ENCODE measurements at places on chromosomes 4 and X.

GRCh38 chr4:7590189-7590588, 155.5 kb upstream of the PSAPL1 start:
- DNase-seq, result no peak

GRCh38 chr4:67684839-67685531, 16.0 kb downstream of the UBA6 start:
- DNase-seq, result no peak

- no peak for DNase-seq
These were observed 50.0 kb downstream of the C4orf46 start for GRCh38 chr4:158621729-158622128.

DNA sequence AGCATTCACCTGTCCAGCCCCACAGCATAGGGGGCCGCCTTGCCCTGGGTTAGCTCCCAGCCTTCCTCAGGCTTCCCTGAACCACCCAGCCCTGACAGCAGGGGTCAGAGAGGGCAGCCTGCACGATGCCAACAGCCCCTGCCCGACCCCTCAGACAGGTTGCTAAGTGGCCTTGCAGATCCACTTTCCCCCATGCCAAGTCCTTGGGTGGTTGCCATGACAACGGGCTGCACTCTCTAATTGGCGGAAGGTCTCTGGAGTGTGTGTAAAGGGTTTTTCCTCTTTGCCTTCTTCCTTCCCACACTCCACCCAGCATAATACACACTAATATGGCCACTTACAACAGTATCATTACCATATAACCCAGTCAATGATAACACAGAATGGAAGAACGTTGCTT, 99.6 kb upstream of the AFAP1 start:
- DNase-seq, result peak; percentile 99

DNA sequence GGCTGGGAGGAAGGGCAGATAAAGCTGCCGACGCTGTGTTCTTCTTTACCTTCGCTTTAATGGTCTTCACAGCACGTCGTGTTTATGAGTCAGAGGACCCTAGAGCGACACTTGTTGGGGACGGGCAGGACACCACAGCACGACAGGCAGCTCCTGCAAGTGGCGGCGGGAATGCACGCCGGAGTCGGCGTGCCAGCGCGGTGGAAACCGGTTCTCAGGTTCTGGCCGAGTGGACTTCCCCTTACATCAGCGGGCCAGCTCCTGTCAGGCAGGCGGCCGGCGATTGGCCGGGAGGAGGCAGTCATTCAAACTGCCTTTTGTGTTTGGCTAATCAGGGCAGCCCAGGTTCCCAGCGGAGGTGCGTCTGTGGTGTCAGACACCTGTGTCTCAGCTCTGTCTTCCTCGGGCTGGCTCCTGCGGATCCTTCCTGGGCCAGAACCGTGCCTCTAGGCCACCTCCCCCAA, 150.9 kb downstream of the SHROOM3 start:
- DNase-seq, result peak; percentile 90

DNA sequence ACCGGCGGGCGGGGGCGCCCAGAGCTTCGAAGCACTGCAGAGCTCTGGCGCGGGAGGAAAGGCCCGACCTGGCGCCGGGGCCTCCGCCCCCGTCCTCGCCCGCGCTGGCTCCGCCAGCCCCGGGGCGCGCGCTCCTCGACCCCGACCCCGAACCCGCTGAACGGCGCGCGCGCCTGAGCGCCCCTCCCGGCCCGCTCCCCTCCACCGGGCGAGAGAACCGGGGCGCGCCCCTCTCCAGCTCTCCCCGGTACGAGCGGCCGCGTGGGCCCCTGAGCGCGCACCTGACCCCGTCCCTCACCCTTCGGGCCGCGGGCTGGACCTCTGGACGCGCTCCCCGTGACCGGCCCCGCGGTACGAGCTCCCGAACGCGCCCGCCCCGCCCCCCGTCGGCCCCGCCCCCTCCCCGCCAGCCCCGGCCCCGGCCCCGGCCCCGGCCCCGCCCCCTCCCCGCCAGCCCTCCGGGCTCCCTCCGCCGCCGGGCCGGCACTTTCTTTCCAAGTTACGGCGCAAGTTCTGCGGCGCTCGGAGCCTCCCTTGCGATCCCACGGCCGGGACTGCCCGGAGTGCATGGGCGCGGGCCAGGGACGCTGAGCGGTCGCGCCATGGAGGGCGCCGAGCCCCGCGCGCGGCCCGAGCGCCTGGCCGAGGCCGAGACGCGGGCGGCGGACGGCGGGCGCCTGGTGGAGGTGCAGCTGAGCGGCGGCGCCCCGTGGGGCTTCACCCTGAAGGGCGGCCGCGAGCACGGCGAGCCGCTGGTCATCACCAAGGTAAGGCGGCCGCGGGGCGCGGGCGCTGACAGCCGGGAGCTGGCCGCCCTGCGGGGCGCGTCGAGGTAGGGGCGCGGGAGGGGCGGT, at the start of gene SHROOM2:
SHROOM2 (plus strand) TSS at position 486 of the 854 bp plus-strand sequence; CDS start at position 603, 117 bp downstream.
- peak; percentile 65 for DNase-seq

DNA sequence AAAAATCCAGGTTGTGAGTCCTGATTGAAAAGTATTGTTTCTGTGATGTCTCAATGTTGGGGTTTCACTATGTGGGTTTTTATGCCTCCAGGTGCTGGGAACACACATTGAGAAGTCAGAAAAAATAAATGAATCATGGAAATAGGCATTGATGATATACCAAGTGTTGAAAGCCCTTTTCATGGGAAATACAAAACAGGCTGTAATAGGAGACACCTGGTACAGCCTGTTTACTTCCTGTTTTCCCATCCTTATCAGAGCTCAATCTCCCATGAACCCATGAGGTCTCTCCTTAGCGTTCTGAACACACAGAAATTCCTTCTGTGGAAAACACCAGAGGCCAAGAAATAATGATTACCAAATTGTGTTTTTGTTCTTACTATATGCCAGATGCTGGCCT, 106.3 kb upstream of the BOD1L1 start:
- peak; percentile 5 for DNase-seq

GRCh38 chrX:134782796-134783195, 124.5 kb upstream of the PLAC1 start:
- peak; percentile 56 for DNase-seq

GRCh38 chrX:129632443-129632842, 22.3 kb downstream of the APLN start:
- DNase-seq, result no peak

DNA sequence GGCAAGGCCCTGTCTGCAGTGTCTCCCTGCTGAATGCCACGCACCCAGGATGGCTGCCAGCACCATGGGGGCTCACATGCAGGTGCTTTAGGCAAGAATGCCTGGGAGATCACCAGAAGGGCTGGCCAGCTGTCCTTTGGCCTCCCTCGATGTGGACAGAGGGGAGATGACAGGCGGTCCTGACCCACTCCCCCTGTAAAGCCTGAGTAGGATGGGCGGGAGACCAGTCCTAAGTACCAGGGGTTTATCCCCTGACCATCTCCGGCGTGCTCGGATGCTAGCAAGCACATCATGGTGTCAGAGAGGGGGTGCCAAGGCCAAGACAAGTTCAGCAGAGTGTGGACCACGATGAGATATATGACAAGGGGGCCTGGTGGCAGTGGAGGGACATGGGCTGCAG, 5.3 kb downstream of the PDZD4 start:
- DNase-seq, result no peak

DNA sequence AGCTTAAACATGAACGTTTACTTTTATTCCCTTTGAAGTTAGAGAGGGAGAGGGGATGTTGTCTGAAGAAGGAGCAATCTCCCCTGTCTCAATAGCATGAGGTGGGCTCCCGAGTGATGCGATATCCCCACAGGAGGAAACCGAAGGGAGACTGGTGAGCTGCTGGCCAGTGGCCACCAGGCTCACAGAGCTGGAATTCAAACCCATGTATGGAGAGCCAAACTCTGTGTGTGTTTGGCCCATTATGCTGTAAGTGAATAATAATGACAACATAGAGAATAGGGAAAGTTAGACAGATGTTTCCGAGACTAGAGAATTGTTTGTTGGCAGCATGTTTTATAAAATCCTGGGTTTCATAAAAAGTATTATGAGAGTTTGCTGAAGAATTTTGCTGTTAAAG, 66.1 kb upstream of the CLNK start:
- DNase-seq, result no peak

GRCh38 chr4:176333076-176333475, 13.3 kb downstream of the SPCS3 start:
- DNase-seq, result no peak

DNA sequence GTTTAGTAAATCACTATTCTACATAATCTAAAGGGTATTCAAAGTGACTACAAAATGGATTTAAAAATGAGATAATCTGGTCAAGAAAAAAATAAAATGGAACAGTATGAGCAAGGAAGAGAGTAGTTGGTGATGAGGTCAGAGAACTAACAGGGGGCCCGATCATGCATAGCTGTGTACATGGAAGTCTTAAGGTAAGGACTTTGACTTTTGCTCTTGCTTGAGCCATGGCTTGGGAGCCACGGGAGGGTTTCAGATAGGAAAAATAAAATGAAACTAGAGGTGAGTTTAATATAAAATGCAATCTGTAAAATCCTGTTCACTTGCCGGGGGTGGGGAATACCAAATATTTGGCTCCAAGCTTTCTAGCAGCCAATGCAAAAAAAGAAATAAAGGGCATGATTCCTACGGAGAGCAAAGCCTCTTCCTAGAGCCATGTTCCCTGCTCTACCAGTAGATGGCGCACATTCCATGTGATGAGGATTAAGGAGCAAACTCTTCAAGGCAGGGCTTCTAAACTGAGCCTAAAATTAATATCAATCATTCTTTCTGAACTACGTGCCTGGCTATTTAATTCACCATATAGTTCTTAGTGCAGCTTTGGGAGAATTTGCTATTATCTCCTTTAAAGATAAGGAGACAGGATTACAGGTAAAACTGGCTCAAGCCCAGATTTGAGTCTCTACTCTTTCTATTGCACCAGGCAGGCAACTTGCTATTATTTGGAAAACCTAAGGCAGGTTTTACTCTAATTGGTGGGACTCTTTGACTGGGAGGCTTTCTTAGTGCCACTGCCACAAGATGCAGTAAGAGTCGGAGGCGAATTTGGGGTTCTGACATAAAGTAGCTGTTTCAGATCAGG, 6.8 kb upstream of the CLCN5 start:
- DNase-seq, result peak; percentile 28

DNA sequence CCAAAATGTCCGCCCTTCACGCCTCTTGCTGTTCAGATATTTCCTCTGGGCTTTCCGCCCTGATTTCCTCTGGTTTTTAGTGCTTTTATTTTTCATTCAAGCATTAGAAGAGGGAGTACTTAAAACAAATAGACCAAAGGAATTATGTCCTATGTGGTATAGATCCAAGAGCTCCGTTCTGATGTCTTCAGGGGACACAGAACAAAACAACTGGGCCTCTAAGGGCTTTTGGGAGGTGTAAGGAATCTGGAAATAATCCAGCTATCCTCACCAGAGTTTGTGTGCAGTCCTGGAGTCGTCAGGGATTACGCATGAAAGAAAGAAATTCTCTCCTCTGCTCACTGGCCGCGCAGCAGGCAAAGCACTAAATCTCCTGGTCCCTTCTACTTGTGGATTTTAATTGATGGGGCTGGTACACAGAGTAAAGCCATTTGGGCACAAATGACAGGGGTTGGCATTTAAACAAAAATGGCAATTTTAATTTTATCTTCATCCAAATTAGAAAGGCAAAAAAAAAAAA, 999.2 kb downstream of the ADGRL3 start:
- no peak for DNase-seq

DNA sequence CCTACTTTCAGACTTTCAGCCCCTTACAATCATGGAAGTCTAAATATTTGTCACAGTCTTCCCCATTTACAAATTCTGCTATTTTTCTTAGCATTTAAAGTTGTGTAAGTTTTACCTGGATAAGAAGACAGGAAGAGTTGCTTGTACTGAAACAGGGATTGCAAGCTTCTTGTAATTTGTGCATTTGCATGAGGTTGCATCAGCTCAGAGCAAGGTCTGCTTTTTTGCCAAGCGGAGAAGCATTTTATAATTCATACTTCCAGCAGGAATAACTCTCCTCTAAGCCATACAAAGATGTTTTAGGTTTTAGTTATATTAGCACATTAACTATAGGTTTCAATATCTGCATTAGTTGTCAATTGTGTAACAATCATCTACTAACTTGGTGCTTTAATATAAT, 922.0 kb upstream of the PABPC4L start:
- DNase-seq, result no peak

- no peak for DNase-seq
These were observed 37.5 kb downstream of the ARHGAP10 start for GRCh38 chr4:147769386-147769785.

DNA sequence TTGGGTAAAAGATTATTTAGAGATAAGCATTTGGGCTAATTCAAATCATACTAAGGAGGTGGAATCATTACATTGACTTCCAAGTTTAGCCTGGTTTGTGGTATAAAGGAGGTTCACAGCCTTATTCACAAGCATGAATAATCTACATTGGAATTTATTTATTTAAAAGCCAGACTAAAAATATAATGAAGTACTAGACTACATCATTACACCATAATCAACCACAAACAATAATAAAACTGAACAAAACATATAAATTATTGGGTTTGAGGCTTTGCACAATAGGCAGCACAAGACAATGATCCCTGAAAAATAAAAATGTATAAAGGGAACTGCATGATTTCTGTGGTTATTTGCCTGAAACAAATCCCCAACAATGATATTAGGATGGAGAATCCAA, 314.0 kb downstream of the GBA3 start:
- no peak for DNase-seq

GRCh38 chr4:86934771-86935565, at the start of gene AFF1:
TSS of gene AFF1 (plus strand) at chr4:86935011. CDS start at chr4:86948534, 13,523 bp downstream.
- DNase-seq, result peak; percentile 93

GRCh38 chr4:156968479-156968984, 3.1 kb downstream of the PDGFC start:
- DNase-seq, result peak; percentile 34

DNA sequence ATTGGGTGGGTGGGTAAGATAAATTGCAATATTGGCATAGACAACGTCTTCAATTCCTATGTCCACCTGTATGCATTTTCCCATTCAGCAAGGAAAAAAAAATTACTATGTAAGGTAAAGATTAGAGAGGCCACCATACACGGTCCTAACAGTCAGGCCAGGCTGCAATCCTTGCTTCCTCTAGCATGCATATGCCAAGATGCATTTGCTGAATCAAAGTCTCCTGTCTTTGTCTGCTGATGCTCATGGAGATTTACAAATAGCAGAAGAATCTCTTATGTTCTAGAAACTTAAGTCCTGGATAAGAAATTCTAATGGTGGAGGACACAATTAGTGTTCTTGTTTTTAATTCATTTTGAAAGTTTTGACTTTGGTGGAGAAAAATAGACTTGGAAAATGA, 206.8 kb downstream of the PDGFC start:
- DNase-seq, result no peak

DNA sequence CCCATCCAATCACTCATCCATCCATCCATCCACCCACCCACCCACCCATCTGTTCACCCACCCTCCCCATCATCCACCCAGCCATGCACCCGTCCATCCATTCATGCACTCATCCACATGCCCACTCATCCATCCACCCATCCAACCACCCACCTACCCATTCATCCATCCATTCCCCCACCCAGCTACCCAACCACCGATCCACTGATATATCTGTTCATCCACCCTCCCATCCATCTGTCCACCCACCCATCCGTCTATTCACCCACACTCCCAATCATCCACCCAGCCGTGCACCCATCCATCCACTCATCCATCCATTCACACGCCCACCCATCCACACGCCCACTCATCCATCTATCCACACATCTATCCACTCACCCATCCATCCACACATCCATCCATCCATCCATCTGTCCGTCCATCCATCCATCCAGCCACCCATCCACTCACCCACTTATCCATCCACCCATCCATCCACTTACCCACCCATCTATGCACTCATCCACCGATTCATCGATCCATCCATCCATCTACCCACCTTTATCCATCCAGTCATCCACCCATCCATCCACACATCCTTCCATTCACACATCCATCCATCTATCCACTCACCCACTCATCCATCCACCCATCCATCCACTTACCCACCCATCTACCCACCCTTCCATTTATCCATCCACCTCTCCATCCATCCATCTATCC, 28.4 kb downstream of the ASMTL start:
- no peak for DNase-seq

Data from NCI-H1417 (cell line).